Cerebellum (tissue), 4 donors: ENCODE measurements at places on chromosomes 2 and 18.

- no peak for DNase-seq
These were observed 263.6 kb downstream of the RNF144A start for GRCh38 chr2:7180638-7181370.

DNA sequence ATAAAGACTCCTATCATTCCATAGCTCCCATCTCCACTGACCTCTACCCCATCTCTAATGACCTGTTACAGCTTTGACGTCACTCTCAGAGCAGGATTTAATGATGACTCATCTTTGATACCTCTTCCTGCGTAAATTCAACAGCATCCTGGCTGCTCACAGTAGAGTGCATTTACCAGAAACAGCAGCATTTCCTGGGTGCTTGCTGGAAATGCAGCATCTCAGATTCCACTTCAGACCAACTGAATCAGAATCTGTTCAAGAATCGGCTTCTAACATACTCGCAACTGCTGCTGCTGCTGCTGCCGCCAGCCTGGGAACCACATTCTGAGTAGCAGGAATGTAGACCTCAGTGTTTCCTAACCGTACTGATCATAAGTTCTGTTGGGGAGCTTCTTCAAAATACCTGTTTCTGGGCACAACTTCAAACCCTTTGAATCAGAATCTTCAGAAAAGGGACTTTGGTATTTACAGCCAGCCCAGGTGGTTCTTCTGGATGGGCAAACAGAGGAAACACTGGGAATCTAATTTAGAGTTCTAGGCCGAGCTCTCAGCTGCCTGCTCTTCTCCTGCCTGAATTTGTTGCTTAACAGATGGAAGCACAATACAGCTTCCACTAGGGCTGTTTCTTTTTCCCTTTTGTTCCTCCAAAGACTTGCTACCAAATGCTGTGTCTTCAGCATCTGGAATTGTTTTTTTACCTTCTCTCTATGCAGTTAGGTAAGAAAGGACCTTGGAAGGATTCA lies 241.4 kb downstream of the NCKAP5 start:
- DNase-seq, result no peak

DNA sequence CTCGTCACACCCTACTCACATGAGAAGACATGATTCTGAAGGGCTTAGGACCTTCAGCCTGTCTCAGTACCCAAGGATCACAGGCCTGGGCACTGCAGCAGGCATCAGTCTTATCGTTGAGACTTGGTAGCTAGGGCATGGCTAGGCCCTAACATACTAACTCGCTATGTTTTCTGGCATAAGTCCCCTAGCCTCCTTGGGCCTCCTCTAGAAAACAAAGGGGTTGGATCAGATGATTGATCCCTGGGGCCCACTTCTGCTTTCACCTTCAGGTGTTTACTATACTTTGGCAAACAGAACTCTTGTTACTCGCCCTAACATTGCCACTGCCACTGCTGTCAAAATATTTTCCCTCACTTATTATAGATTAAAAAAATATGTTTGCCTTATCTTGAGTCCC lies 44.2 kb downstream of the VSNL1 start:
- DNase-seq, result no peak

GRCh38 chr2:135473567-135473966 lies 57.5 kb downstream of the ZRANB3 start:
- no peak for DNase-seq

DNA sequence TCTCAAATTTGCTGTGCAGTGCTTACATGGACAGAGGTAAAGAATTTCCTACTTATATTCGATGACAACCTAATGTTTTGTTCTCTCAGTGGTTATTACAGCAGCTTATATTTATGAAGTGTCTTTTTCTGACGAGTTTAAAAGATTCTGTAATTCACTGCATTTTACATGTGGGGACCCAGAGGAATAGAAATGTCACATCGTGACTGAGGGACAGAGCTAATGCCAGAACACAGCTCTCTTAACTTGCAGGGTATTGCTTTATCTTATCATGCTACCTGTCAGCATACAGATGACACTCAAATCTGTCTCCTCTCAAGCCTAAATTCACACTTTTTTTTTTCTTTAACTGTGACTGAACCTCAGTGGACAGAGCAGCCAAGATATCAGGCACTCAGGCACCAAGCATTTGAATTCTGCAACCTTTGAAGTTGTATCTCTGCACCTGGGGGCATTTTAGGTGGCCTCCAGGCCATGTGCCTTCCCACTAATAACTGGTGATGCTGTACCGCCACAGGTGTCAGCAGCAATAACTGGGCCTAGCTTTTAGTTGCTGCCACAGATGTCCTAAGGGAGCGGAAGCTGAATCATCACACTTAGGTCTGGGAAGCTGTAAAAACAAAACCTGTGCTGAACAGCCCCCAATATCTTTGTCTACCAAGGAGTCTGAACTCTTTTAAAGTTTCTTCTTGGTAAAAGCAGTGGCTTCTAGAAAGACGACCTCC lies 315.8 kb upstream of the NRP2 start:
- DNase-seq, result no peak

GRCh38 chr2:242002944-242003343 lies 133.4 kb downstream of the RTP5 start:
- no peak for DNase-seq

DNA sequence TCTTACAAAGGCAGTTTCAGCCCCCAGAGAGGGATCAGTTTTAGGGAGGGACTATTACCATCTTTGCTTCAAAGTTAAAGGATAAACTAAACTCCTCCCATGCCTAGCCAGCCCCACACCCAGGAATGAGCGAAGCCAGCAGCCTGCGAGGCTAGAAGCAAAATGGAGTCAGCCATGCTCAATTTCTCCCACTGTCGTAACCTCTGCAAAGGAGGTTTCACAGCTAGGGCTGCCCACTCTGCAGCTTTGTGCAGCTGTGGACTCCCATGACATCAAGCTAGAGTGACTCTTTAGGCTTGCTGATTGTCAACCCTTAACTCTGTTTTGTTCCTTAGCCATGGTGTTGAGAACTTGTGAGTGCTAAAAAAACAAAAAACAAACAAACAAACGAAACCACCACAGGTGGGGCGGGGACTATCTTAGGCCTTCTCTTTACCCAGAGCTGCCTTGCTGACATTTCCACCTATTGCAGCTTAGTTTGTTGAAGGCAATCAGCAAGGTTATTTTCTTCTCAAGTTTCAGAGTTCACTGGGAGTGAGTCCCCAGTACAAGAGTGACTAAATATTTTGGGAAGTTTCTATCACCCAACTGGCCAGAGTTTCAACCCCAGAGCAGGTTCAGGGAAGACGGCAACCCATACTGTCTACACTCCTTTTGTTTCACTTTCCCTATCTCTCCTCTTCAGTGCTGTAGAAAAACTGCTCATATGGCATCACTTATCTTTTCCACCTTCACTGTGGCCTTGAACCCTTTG lies 592.1 kb downstream of the XIRP2 start:
- DNase-seq, result no peak

GRCh38 chr2:25341011-25341727 lies 556 bp downstream of the DNMT3A start:
- DNase-seq, result peak; percentile 41

GRCh38 chr2:223000872-223001796 lies 50.9 kb upstream of the KCNE4 start:
- no peak for DNase-seq

GRCh38 chr2:55111570-55112228 lies 61.4 kb upstream of the RTN4 start:
- DNase-seq, result no peak

DNA sequence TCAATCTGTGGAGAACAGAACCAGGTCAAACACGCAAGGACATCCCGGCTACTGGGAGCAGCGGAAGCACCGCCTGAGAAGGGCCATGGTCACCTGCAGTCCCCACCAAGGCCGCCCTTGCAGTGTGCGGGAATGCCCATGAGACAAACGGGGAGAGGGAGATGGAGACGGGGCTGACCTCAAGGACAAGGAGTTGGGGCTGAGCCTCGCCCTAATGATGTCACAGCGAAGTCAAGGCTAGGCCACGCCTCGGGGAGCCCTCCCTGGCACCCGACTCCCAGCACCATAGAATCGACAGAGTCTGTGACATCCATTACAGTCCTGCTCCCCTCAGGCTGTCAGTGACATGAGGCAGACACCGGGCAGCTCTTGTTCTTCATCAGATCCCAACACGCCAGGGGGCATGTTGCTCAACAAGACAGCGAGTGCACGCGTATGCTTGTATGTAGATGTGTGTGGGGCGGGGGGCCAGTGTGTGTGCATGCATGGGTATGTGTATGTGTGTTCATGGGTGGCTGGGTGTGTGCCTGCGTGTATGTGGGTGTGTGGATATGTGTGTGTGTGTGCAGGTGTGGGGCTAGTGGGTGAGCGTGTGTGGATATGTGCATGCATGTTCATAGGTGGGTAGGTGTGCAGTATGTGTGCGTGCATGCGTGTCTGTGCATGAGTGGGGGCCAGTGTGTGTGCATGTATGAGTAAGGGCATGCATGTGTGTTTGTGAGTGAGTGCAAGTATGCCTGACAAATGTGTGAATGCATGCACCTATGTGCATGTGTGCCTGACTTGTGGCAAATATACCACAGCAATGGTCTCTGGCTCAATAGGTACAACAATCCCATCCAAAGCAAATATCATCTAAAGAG lies 57.0 kb downstream of the ANKMY1 start:
- no peak for DNase-seq

DNA sequence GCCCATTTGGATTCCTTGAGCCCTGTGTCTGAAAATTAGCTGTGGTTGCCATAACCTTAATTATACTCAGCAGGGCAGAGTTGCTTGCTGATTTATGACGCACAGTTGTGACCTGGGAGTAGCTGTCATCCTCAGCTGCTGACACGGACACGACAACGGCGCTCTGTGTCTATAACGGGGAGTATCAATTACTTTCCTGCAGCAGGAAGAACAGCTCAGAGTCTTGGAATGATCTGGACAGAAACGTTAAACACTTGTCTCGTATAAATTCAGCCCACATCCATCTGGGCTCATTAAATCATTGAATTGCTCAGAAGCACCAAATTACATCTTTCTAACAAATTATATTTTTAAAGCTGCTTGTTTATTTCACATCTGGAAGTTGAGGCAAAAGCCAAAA lies 116.3 kb downstream of the SEPTIN10 start:
- peak; percentile 17 for DNase-seq
